ENCODE measurements at places on chromosomes 6 and 20.

GRCh38 chr6:156395276-156395675 lies 381.9 kb upstream of the ARID1B start:
- peak overlapping the region; percentile 74 for H3K4me3 ChIP-seq
- peaks cover 5% of the 10 kb centered on the region for H3K27me3 ChIP-seq
- H3K27ac ChIP-seq, result peak overlapping the region; percentile 93
- no peak for DNase-seq

- no peak for DNase-seq
- H3K4me1 ChIP-seq, result no peaks in the 10 kb centered on the region
- no peak overlapping the region for H3K4me3 ChIP-seq
- H3K27ac ChIP-seq, result no peak overlapping the region
- H3K36me3 ChIP-seq, result no peaks in the 10 kb centered on the region
- peaks cover 11% of the 10 kb centered on the region for H3K27me3 ChIP-seq
Observed at GRCh38 chr20:57987659-57988058, 240.8 kb downstream of the ANKRD60 start.

- H3K27ac ChIP-seq, result no peak overlapping the region
- H3K4me1 ChIP-seq, result no peaks in the 10 kb centered on the region
- no peak overlapping the region for H3K4me3 ChIP-seq
- H3K36me3 ChIP-seq, result peaks cover 12% of the 10 kb centered on the region
Observed at GRCh38 chr20:36688630-36689029, 42.6 kb upstream of the SLA2 start.

GRCh38 chr6:109358204-109358603 lies 24.1 kb downstream of the CD164 start:
- peaks cover 49% of the 10 kb centered on the region for H3K36me3 ChIP-seq
- no peaks in the 10 kb centered on the region for H3K27me3 ChIP-seq
- DNase-seq, result no peak

- H3K27me3 ChIP-seq, result no peaks in the 10 kb centered on the region
- H3K36me3 ChIP-seq, result no peaks in the 10 kb centered on the region
- peaks cover 11% of the 10 kb centered on the region for H3K4me1 ChIP-seq
- no peak overlapping the region for H3K4me3 ChIP-seq
Observed at GRCh38 chr20:47204008-47204849, 152.3 kb downstream of the ZMYND8 start.

GRCh38 chr6:26211963-26212362 lies 124.7 kb downstream of the HFE start:
- H3K4me1 ChIP-seq, result peaks cover 3% of the 10 kb centered on the region
- DNase-seq, result no peak
- H3K4me3 ChIP-seq, result no peak overlapping the region
- no peak overlapping the region for H3K27ac ChIP-seq
- H3K27me3 ChIP-seq, result no peaks in the 10 kb centered on the region

GRCh38 chr6:166026586-166027126 lies 141.0 kb downstream of the TBXT start:
- no peaks in the 10 kb centered on the region for H3K4me1 ChIP-seq
- no peaks in the 10 kb centered on the region for H3K36me3 ChIP-seq
- no peak for DNase-seq
- peaks cover 5% of the 10 kb centered on the region for H3K27me3 ChIP-seq
- H3K27ac ChIP-seq, result no peak overlapping the region
- no peak overlapping the region for H3K4me3 ChIP-seq

- H3K4me1 ChIP-seq, result no peaks in the 10 kb centered on the region
- no peaks in the 10 kb centered on the region for H3K27me3 ChIP-seq
- H3K27ac ChIP-seq, result peak overlapping the region; percentile 12
- H3K4me3 ChIP-seq, result no peak overlapping the region
Observed at GRCh38 chr6:37303091-37303660, 45.2 kb upstream of the TMEM217 start.

GRCh38 chr20:19113343-19113930 lies 99.0 kb upstream of the SLC24A3 start:
- no peaks in the 10 kb centered on the region for H3K36me3 ChIP-seq
- no peak overlapping the region for H3K4me3 ChIP-seq
- H3K4me1 ChIP-seq, result no peaks in the 10 kb centered on the region
- DNase-seq, result no peak
- no peak overlapping the region for H3K27ac ChIP-seq

DNA sequence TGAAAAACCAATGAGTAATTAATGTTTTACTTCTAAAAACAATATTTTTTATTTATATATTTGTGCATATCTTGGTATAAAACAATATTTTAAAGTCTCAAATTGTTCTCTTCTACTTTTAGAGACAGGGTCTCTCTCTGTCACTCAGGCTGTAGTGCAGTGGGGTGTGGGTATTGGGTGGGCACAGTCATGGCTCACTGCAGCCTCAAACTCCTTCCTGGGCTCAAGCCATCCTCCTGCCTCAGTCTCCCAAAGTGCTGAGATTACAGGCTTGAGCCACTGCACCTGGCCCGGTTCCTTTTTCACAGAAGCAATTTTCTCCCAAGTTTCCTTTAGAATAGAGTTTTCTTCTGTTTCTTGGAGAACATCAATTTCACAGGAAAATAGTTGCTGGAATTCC lies 102.8 kb downstream of the TMEM242 start:
- H3K27ac ChIP-seq, result no peak overlapping the region
- DNase-seq, result no peak
- peaks cover 26% of the 10 kb centered on the region for H3K4me1 ChIP-seq
- H3K36me3 ChIP-seq, result no peaks in the 10 kb centered on the region
- no peaks in the 10 kb centered on the region for H3K27me3 ChIP-seq

DNA sequence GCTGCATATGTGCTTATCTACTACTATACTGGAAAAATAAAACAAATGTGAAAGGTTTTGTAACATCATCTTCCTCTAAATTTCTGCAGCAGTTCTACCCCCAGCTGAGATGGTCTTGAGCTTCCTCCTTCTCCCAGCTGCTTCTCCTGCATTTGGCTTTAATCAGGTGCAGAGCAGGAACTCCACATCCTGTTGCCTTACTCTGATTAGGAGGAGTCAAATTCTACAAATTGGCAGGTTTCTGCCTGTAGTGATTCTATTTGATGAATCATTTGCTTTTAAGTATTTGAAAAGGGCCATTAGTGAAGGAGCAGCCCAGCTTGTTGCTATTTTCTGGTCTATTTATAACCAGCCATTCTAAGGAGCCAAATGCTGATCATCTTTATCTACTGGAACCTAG lies 224.5 kb downstream of the GMDS start:
- no peak overlapping the region for H3K4me3 ChIP-seq
- H3K27ac ChIP-seq, result no peak overlapping the region

DNA sequence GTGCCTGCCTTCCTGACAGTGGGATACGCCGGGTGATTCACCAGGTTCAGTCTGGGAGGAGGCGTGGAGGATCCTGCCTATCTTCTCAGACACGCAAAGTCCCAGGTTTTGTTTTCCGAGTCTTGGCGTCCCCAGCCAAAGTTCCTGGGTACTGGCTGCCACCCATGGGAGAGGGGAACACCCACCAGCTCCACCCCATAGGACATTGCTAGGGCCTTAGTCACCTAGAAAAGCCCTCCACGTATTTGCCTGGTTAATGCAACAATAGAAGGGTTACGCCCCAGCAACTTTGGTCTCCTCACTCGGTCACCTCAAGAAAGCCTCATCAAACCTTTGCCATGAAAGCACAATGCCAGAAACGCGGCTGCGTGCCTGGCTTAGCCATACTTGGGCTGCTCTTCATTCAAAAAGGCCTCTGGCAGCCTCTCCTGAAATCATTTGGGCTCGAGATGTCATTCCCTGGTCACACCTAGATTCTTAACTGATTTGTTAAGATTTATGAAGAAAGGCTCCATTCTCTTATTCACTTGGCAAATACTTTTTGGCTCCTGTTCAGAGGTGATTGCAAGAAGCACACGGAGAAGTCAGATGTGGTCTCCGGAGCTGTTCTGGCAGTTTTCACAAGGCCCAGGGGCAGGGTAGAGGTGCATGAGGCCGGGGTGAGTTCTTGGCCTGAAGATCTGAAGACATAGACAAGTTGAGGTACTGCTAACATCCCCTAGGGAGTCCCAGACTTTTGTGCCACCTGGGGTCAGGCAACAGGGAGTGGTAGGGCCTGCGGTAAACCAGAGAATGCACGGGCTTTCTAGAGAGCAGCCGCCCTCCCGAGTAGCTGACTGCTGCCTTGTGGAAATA lies 35.5 kb upstream of the ZNF133 start:
- no peaks in the 10 kb centered on the region for H3K36me3 ChIP-seq
- DNase-seq, result no peak
- no peak overlapping the region for H3K4me3 ChIP-seq
- H3K27ac ChIP-seq, result no peak overlapping the region

GRCh38 chr6:110878751-110879522 lies 4.4 kb downstream of the AMD1 start:
- H3K27ac ChIP-seq, result peak overlapping the region; percentile 58
- peaks cover 1% of the 10 kb centered on the region for H3K36me3 ChIP-seq
- no peaks in the 10 kb centered on the region for H3K27me3 ChIP-seq
- H3K4me3 ChIP-seq, result peak overlapping the region; percentile 69
- peak; percentile 26 for DNase-seq

DNA sequence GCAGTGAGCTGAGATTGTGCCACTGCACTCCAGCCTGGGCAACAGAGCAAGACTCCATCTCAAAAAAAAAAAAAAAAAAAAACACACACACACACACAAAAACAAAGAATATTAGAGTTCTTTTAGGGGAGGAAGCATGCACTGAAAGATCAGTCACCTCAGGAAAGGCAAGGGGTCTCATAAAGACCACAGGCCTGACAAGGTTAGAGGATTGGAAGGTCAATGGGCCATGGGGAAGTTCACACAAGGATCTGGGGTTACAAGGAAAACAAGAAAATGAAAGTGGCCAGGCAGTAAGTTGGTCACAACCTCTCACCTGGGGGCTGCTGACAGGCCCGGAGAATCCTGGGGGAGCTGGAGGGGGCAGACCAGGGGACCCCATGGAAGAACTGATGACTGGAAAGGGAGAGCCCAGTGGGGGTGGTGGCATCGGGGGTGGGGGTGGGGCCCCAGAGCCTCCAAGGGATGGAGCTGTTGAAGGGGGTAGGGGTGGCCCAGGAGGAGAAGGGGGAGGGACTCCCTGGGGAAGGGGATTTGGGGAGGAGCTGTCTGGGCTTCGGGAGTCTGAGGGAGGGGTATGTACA lies 1.5 kb downstream of the RXRB start:
- peak overlapping the region; percentile 77 for H3K27ac ChIP-seq
- H3K4me3 ChIP-seq, result peak overlapping the region; percentile 99
- H3K27me3 ChIP-seq, result no peaks in the 10 kb centered on the region
- peaks cover 43% of the 10 kb centered on the region for H3K36me3 ChIP-seq
- H3K4me1 ChIP-seq, result peaks cover 49% of the 10 kb centered on the region

DNA sequence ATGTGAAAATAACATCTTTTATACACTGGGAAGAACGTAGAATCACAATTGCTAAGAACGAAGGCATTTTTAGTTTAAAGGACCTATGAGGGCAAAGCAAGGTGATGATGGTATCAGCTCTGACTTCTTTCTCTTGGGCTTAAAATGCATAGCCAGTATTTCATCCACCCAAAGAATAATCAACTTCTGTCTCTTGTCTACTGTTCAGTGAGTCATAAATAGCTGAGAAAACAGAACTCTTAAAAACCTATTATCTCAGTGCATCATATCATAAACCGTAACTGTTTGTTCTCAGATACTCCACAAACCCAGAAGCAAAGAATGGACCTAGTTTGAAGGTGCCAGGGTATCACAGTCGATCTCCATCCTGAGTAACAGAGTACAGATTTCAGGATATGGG lies 5.2 kb downstream of the PHF10 start:
- H3K4me3 ChIP-seq, result no peak overlapping the region
- H3K36me3 ChIP-seq, result peaks cover 6% of the 10 kb centered on the region
- no peaks in the 10 kb centered on the region for H3K27me3 ChIP-seq
- peaks cover 10% of the 10 kb centered on the region for H3K4me1 ChIP-seq
- H3K27ac ChIP-seq, result no peak overlapping the region
- no peak for DNase-seq

DNA sequence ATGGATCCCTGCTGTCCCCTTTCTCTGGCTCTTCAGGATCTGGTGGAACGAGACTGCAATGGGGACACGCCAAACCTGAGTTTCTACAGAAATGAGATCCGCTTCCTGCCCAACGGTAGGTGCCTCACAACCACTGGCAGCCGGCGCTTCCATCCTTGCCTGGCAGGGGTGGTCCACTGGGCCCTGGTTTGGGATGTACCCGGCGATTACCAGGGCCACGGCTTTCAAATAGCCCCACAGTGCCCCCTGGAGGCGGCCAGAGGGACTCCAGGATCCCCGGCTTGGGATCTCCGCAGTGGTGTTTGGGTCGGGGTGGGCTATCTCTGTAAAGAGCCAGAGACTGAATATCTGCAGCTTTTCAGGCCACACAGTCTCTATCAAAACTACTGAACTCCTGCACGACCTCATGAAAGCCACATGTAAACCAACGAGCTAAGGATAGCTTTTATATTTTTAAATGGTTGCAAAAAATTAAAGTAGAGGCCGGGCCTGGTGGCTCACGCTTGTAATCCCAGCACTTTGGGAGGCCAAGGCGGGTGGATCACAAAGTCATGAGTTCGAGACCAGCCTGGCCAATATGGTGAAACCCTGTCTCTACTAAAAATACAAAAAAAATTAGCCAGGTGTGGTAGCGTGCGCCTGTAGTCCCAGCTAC lies 3.7 kb downstream of the OGFR start:
- no peaks in the 10 kb centered on the region for H3K27me3 ChIP-seq
- peaks cover 16% of the 10 kb centered on the region for H3K36me3 ChIP-seq
- H3K4me1 ChIP-seq, result peaks cover 20% of the 10 kb centered on the region
- peak; percentile 89 for DNase-seq
- H3K27ac ChIP-seq, result no peak overlapping the region
- no peak overlapping the region for H3K4me3 ChIP-seq

DNA sequence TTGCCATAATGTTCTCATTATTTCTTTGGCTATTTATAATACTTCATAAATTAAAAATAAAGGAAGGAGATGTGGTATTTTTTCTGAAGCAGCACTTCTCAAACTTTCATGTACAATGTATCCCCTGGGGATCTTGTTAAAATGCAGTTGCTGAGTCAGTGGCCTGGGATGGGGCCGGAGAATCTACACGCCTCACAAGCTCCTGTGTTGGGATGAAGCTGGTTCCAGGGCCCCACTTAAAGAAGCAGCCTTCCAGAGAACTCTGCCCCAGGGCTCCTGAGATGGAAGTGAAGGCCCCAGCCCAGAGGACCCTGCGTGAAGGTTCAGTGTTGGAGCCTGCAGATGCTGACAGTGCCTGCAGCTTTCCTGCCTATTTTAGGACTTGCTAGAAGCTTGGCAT lies 40.1 kb upstream of the SLC23A2 start:
- no peaks in the 10 kb centered on the region for H3K27me3 ChIP-seq
- no peak overlapping the region for H3K27ac ChIP-seq
- no peak overlapping the region for H3K4me3 ChIP-seq
- peaks cover 20% of the 10 kb centered on the region for H3K4me1 ChIP-seq
- DNase-seq, result no peak

GRCh38 chr6:170266061-170266825 lies 24.6 kb downstream of the DLL1 start:
- DNase-seq, result no peak
- peaks cover 5% of the 10 kb centered on the region for H3K27me3 ChIP-seq
- H3K27ac ChIP-seq, result no peak overlapping the region

GRCh38 chr20:7693761-7694160 lies 246.5 kb downstream of the HAO1 start:
- H3K4me1 ChIP-seq, result no peaks in the 10 kb centered on the region
- no peak overlapping the region for H3K4me3 ChIP-seq
- H3K36me3 ChIP-seq, result no peaks in the 10 kb centered on the region
- no peaks in the 10 kb centered on the region for H3K27me3 ChIP-seq
